ENCODE measurements at places on chromosomes 2 and 18. TPM values are rescaled to one million over a fixed set of nuclear protein-coding genes. Genes with fewer than 3 reads are reported as not detected.

DNA sequence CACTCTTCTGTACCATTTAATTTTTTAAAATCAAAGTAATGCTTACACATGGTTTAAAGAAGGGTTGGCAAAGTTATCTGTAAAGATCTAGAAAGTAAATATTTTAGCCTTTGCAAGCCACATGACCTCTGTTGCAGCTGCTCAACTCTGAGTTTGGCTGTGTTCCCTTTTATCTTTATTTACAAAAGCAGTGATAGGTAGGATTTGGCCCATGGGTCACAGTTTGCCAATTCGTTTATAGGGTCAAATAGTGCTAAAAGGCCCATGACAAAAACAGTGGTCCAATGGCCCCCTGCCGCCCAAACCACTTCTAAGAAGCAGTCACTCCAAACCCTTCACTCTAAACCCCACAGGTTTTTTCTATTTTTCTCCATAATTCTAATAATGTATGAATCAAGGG, 124.8 kb downstream of the PARD3B start:
- H3K4me1 ChIP-seq = peaks cover 8% of the 10 kb centered on the region
- peaks cover 10% of the 10 kb centered on the region for H3K36me3 ChIP-seq
- H3K27ac ChIP-seq = no peak overlapping the region
- H3K27me3 ChIP-seq = no peaks in the 10 kb centered on the region
- H3K4me3 ChIP-seq = no peak overlapping the region

- no peaks in the 10 kb centered on the region for H3K36me3 ChIP-seq
- H3K27ac ChIP-seq = no peak overlapping the region
- no peak overlapping the region for H3K4me3 ChIP-seq
- H3K4me1 ChIP-seq = no peaks in the 10 kb centered on the region
- peaks cover 18% of the 10 kb centered on the region for H3K27me3 ChIP-seq
Observed at GRCh38 chr2:102417946-102418345, 5.0 kb upstream of the IL18RAP start.

DNA sequence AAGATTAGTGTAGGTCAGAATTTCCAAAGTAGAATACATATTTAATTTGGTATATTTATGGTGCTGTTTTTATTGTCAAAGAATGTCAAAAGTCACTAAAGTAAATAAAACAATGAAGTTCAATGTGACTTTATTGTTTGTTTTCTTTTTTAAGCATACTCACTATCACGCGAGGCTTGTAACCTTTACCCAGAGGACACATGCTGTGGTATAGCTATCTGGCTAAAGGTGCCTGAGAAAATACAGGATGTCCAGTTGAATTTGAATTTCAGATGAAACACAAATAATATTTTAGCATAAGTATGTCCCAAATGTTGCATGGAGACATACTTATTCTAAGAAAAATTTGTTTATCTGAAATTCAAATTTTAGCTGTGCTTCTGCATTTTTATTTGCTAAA, 103.3 kb upstream of the KLF7 start:
- H3K27me3 ChIP-seq = no peaks in the 10 kb centered on the region
- H3K27ac ChIP-seq = no peak overlapping the region
- H3K36me3 ChIP-seq = no peaks in the 10 kb centered on the region
- DNase-seq = no peak

GRCh38 chr2:74317701-74318100, 25.5 kb downstream of the SLC4A5 start:
- DNase-seq = no peak
- no peak overlapping the region for H3K27ac ChIP-seq
- H3K36me3 ChIP-seq = no peaks in the 10 kb centered on the region

DNA sequence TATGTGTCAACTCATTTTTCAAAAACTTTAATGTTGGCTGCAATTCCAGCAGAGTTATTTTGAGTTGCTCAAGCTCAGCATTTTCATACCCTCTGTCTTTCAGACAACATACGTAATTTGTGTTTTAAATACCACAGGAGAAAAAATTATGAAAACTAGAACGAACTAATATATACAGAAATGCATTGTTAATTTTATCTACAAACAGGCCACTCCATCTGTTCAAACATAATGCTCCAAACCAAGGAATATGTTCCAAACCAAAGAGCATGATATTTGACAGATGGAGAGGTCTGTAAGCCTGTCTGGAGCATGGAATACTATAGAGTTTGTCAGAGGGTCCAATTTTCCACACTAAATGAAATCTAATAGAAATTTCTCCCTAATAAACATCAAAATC, 536.2 kb upstream of the FSIP2 start:
- no peak overlapping the region for H3K4me3 ChIP-seq
- H3K36me3 ChIP-seq = no peaks in the 10 kb centered on the region

DNA sequence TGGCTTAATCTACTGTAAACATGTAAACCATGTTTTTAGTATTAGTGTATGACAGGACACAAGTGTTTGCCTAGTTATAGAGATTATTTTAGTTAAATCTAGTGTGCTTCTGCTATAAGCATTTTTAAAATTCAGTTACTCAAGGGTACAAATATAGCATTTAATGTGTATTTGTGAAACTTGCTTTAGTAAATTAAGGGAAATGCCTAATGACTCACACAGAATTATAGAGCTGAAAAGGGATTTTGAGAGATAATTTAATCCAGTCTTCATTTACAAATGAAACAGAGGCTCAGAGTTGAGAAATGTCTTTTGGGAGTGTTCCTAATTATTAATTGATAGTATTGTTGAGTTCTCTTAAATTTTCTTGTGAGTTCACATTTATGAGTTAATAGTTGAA, 8.2 kb downstream of the ACTR3 start:
- peaks cover 3% of the 10 kb centered on the region for H3K36me3 ChIP-seq

GRCh38 chr2:142863485-142863961, 13.9 kb upstream of the KYNU start:
- no peak overlapping the region for H3K4me3 ChIP-seq
- H3K4me1 ChIP-seq = peaks cover 59% of the 10 kb centered on the region
- no peaks in the 10 kb centered on the region for H3K27me3 ChIP-seq
- H3K27ac ChIP-seq = peak overlapping the region; percentile 9
- no peak for DNase-seq
- H3K36me3 ChIP-seq = no peaks in the 10 kb centered on the region

DNA sequence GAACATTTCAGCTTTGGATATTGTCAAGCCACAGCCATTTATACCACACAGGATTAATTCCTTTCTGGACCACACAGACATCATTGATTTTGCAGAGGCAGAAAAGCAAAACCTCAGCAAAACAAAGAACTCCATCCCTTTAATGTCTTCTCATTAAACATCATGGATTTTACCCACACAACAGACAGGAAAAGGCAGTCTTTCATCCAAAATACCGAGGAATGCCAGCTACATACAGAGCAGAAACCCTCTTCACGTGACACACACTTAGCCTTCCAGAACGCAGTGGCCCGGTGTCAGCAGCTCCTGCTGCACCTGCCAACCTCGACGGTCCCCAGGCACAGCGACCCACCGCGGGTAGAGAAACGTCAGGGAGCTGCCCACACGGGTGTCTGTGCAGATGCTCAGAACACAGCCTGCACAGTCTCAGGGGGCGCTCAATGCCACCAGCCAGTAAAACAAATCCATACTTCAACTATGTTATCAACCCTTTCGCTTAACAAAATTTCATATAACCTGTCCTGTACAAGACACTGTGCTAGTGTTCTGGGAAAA, 304.5 kb downstream of the EIPR1 start:
- no peak for DNase-seq
- no peaks in the 10 kb centered on the region for H3K4me1 ChIP-seq
- H3K4me3 ChIP-seq = no peak overlapping the region
- H3K27ac ChIP-seq = no peak overlapping the region

DNA sequence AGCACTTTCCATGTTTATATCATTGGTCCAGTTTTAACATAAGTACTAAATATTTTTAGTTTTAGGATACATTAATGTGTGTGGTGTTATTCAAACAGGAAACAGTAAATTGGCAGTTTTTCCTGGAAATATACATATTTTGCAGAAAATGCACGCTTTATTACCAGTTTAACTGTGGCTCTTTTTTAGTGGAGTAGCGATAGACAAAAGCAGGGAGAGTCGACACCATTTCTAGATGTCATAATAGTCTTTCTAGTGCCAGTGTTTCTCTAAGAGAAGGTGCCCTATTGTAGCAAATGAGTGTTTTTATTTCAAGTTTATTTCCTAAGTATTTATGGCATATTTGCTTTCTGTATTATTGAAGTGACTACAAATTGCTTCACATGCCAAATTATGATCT, 9.1 kb upstream of the SLC35G4 start:
- no peak for DNase-seq
- no peak overlapping the region for H3K4me3 ChIP-seq
- H3K36me3 ChIP-seq = no peaks in the 10 kb centered on the region
- peaks cover 77% of the 10 kb centered on the region for H3K27me3 ChIP-seq
- no peak overlapping the region for H3K27ac ChIP-seq
- H3K4me1 ChIP-seq = no peaks in the 10 kb centered on the region

DNA sequence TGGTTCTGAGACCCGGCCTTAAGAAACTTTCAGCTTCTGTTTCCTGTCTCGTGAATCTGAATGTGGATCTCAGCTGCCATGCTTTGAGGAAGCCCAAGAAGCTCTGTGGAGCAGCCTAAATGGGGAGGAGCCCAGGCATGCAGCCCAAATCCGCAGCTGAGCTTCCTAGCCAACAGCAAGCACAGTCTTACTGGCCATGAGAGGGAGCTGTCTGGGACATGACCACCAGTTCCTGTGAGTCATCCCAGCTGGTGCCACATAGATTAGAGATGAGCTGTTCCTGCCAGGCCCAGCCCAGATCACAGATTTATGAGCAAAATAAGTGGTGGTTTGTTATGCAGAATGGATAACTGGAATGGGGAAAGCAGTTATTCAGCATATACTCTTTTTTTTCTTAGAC, 224.4 kb upstream of the APCDD1 start:
- H3K27ac ChIP-seq = no peak overlapping the region
- H3K27me3 ChIP-seq = no peaks in the 10 kb centered on the region
- peaks cover 2% of the 10 kb centered on the region for H3K4me1 ChIP-seq
- no peak overlapping the region for H3K4me3 ChIP-seq
- DNase-seq = no peak

DNA sequence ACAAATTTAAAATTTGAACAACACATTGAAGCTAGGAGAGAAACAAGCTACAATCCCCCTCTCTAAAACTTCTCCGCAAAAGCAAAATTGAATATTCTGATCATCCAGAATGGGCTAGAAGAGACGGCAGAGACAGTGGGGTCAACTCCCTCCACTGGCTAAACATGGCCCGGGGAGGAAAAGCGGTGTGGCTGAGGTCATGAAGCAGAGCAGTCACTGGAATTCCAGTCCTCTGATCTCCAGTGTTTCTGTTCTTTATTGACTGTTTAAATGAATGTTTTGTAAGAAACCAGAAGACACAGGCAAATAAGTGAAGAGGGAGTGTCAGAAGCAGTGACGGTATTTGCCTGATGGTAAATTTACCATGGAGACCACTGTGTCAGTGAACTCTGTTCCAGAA, 116.2 kb downstream of the GAREM1 start:
- peaks cover 39% of the 10 kb centered on the region for H3K4me1 ChIP-seq
- no peaks in the 10 kb centered on the region for H3K36me3 ChIP-seq
- no peaks in the 10 kb centered on the region for H3K27me3 ChIP-seq
- H3K27ac ChIP-seq = peak overlapping the region; percentile 12
- H3K4me3 ChIP-seq = no peak overlapping the region
- no peak for DNase-seq

GRCh38 chr2:72427022-72427861, 279.6 kb upstream of the CYP26B1 start:
- no peak for DNase-seq
- no peaks in the 10 kb centered on the region for H3K27me3 ChIP-seq
- H3K27ac ChIP-seq = no peak overlapping the region
- H3K4me1 ChIP-seq = no peaks in the 10 kb centered on the region
- H3K4me3 ChIP-seq = no peak overlapping the region

GRCh38 chr2:73920577-73921545, 5.8 kb upstream of the DGUOK start:
- no peaks in the 10 kb centered on the region for H3K27me3 ChIP-seq
- H3K4me1 ChIP-seq = peaks cover 2% of the 10 kb centered on the region
- DNase-seq = no peak

DNA sequence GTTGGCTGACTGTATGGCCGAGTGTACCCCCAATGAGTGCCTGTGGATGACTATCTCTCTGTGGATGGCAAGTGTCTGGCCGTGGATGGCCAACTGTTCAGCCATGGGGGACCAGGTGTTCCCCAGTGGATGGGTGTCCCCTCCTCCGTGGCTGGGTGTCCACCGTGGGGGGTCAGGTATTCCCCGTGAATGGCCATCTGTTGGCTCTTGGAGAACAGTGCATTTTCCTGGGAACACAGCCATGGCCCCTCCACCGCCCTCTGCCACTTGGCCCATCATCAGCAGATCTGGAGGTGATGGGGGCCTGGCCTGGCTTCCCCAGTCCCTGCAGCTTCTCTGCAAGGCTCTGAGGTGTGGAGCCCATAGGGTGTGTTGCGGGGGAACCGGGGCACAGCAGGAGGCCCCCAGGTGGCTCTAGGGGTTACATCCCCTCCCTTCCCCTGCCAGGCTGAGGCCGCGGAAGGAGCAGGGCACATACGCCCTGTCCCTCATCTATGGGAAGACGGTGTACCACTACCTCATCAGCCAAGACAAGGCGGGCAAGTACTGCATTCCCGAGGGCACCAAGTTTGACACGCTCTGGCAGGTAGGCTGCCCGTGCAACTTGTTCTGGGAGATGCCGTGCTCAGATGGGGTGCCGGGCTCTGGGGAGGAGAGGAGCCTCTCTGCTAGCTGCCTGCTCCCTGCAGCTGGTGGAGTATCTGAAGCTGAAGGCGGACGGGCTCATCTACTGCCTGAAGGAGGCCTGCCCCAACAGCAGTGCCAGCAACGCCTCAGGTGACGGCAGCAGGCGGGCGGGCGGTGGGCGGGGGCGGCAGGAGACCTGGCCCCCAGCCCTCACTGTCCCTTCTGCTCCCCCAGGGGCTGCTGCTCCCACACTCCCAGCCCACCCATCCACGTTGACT, 19.3 kb downstream of the ZAP70 start:
- H3K36me3 ChIP-seq = no peaks in the 10 kb centered on the region
- DNase-seq = no peak
- H3K4me3 ChIP-seq = no peak overlapping the region
- no peaks in the 10 kb centered on the region for H3K4me1 ChIP-seq
- H3K27ac ChIP-seq = no peak overlapping the region

DNA sequence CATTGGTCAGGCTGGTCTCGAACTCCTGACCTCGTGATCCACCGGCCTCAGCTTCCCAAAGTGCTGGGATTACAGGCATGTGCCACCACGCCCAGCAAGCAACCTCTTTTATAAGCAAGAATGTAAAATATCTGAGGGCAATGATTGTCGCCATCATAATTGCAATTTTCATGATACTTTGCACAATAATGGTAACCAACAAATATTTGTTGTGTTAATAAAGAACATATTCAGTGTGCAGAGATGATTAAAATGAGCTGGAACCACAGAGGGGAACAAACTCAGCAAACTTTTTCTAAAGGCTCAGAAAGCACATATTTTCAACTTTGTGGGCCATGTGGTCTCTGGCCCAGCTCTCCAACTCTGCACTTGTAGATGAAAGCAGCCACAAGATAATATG, 115.2 kb upstream of the SIX2 start:
- no peaks in the 10 kb centered on the region for H3K27me3 ChIP-seq
- H3K4me1 ChIP-seq = peaks cover 23% of the 10 kb centered on the region
- no peak for DNase-seq
- H3K4me3 ChIP-seq = no peak overlapping the region
- H3K36me3 ChIP-seq = no peaks in the 10 kb centered on the region
- H3K27ac ChIP-seq = no peak overlapping the region

The CCDC102B gene
- 18.9 TPM for total RNA-seq

The GKN1 gene
- total RNA-seq = not detected

The FBXO11 gene
- total RNA-seq = 70.6 TPM

The TBR1 gene
- total RNA-seq = not detected

The IER3IP1 gene
- total RNA-seq = 14.8 TPM

The ECEL1 gene
- 0.60 TPM for total RNA-seq

The SIX3 gene
- total RNA-seq = not detected

The KLHL14 gene
- not detected for total RNA-seq

Measured in osteocyte (in vitro differentiated cells).